ENCODE measurements at places on chromosomes 6 and 20.

DNA sequence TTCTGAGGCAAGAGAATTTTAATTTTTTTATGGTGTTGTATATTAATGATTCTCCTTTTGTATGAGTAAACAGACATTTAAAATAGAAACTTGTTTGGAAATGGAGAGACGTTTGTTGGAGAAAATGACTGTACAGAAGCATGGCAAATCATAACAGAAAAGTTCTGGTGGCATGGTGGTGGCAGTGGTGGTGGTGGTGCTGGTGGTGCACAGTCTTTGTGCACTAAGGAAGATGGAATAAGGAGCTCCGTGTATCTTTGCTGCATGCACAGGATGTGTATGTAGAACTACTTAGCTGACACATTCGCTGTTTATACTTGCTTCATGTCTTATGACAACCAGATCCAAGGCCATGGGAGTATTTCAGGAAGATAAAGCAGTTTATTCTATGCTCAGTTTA, 294.9 kb downstream of the UTRN start:
- DNase-seq = no peak

DNA sequence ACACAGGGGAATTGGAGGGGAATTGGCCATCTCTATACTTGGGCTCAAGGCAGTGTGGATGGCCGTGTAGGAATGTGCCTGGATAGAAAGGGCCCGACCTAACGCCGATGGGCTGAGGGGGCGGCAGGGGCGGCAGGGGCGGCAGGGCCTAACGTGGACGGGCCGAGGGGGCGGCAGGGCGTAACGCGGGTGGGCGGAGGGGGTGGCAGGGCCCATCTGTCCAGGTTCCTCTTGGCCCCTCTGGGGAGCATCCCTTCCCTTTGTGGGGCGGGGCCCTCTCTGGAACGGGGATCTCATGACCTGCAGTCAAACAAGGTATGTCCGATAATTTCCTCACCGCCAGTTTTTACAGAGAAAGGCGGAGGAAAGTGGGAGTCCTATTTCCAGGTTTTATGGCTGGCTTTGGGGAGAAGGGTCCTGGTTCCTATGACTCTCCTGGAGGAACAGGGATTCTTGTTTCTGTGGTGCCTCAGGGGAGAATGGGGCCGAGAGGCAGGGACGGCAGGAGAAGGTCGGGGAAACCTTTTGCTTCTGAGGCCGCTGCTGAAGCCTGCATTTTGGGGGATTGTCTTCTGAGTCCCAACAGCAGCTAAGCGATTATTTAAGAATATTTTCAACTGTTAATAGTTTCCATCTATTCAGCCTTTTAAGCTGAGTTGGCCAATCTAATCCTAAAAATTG, 100.8 kb upstream of the FRMD1 start:
- no peak for DNase-seq

GRCh38 chr6:18820725-18821124, 433.6 kb downstream of the RNF144B start:
- DNase-seq = no peak

DNA sequence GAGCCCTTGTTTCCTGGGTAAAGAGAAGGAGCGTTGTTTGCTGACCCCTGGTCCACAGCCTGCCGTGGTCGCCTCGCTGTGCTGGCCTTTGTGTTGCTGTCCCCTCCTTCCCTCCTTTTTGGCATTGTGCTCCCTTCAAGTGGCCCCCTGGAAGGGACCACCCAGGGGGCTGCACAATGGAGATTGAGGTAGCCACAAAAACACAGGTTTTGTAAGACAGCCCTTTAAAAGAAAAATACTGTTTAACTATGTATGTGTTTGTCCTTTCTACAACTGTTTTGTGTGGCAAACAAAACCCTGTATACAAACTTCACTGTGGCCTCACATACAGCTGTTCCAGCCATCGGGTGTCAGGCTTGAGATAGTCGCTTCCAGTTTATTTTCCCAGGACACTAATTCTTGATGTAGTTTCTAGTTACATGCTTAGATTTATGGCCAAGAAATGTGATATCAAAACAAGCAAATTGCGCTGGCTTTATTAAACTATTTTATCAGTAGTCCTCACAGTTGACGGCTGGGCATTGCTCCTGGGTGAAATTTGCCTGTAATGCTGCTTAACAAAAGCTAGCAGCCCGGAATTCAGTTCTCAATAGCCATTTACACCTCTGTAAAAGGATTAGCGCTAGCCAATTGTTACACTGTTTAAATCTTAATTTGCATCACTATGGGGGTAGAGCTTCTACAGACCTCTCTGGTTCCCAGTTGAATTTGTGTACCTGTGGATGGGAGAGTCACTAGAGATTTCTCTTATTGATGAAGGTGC, 64.1 kb downstream of the KIZ start:
- DNase-seq = no peak

DNA sequence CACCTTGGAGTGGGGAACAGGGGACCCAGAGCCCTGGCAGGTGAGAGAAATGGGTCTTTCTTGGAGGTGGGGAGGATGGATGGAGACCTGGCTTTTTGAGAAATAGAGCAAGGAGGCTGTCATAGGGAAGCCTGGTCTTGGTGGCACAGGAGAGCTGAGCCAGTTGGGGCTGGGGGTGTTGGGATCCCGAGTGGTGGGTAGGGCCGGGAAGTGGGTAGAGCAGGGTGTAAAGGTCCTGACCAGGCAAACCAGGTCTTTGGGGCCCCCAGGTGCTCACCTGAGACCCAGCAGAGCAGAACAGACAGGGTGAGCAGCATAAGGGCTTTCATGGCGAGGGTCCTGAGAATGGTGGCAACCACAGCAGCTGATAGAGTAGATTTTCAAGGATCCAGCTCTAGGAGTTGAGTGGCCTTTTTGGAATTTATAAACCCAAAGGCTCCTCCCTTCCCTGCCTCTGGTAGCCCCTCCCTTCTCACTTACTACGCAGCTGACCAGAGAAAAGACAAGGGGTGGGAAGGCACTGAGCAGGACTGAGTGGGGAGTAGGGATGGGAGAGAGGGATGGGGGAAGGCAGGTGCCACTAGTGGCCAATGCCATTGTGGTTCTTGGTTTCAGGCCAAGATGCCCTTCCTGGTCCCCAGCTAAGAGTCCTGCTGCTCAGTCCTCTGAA, at the start of gene LY6G6C:
Gene LY6G6C, minus strand, starts transcription at position 396 of the 670 bp plus-strand sequence. Its CDS starts 67 bp downstream, at position 329.
- no peak for DNase-seq

DNA sequence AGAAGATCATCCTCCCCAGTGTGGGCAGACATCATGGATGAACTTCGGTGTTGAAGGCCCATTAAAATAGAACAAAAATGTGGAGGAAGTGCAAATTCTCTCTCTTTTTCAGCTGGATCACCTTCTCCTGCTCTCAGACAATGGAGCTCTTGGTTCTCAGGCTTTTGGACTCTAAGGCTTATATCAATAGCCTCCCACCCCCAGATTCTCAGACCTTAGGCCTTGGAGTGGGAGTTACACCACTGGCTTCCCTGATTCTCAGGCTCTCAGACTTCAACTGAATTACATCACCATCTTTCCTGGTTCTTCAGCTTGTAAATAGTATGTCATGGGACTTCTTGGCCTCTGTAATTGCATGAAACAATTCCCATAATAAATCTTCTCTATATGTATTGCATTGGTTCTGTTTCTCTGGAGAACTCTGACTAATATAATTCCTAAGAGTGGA, 36.6 kb downstream of the NSFL1C start:
- no peak for DNase-seq

GRCh38 chr20:63090682-63091571, 84.2 kb upstream of the BHLHE23 start:
- peak; percentile 21 for DNase-seq

DNA sequence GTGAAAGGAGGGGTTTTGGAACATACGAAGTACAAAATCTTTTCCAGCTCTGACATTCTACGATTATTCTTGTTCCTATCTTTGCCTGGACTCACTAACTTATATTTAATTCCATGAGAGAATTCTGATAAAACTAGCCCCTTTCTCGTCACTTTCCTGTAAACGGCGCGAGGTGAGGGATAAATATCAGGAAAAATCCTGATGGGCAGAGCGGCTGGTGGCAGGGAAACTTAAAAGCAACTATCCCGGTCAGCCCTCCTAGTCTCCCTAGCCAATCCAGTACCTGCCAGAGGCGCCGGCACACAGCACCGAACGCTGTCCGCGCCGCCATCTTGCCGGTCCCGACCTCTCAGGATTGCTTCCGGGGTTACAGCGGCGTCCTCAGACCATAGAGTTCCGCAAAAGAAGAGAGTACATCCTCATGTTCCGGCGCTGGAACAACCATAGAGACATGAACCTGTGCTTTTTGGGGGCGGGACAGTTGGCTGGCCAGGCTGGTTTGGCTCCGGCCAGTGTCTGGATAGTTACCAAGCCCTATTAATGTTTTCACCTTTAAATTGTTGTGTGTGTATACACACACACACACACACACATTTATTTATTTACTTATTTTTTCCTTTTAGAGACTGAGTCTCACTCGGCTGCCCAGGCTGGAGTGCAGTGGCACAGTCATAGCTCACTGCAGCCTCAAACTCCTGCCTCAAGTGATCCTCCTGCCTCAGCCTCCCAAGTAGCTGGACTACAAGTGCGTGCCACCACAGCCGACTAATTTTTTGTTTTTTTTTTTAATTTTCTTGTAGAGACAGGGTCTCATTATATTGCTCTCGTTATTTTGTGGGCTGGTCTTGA, at the start of gene MRPS10:
Gene MRPS10, minus strand, starts transcription at position 343 of the 849 bp plus-strand sequence. Its CDS starts 12 bp downstream, at position 331.
- DNase-seq = peak; percentile 92

GRCh38 chr6:35427851-35428321, 24.3 kb upstream of the FANCE start:
- DNase-seq = no peak

DNA sequence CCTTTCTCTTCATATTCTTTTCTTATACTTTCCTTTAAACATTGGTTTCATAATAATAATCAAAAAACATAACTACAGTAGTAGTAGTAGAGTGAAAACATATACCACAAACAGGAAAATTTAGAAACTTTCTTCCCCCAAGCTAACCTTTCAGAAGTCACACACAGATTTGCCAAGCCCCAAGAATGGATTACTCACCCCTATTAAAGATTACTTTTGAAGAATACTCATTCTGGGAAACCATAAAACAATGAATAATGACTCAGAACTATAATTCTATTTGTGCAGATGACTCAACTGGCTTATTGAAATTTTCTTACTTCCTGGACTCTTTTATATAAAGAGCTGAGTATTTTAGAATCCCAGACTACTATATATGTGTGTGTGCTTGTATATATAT, 119.4 kb upstream of the GJE1 start:
- DNase-seq = no peak

GRCh38 chr20:35275741-35276251, 2.1 kb downstream of the MMP24OS start:
- DNase-seq = no peak

DNA sequence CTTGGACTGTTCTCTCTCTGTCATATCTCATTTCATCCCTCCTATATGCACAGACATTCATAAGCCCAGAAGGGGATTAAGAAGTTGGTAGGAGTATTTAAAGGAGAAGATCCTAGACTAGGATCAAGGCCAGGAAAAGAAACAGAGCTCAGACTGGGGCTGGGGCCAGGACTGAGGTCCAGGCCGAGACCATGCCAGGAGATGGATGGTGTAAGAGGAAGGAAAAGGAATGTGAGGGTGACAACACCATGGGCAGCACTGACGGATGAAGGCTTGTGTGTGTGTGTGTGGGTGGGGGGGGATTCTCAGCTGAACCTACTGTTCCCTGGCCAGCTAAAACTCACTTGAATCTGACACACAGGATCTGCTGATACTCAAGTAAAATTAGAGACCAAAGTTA, 182.1 kb downstream of the KIF6 start:
- peak; percentile 74 for DNase-seq

DNA sequence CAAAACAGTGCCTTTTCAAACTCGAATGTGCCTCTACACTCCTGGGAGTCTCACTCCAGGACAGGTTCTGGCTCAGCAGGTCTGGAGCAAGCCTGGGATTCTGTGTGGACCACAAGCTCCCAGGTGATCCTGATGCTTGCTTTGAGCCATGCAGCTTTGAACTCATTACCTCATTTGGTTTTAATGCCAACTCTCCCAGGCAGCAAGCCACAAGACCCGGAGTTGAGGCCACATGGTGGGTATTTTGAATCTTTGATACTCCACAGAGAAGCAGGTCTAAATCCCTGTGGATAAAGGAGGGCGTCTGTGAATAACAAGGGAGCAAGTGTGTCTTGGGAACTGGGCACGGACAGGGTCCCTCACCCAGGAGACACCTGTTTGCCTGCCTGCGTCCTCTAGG, 205.4 kb upstream of the CST7 start:
- no peak for DNase-seq

- DNase-seq = no peak
These were observed 653 bp downstream of the LMBRD1 start for GRCh38 chr6:69796073-69796641.

DNA sequence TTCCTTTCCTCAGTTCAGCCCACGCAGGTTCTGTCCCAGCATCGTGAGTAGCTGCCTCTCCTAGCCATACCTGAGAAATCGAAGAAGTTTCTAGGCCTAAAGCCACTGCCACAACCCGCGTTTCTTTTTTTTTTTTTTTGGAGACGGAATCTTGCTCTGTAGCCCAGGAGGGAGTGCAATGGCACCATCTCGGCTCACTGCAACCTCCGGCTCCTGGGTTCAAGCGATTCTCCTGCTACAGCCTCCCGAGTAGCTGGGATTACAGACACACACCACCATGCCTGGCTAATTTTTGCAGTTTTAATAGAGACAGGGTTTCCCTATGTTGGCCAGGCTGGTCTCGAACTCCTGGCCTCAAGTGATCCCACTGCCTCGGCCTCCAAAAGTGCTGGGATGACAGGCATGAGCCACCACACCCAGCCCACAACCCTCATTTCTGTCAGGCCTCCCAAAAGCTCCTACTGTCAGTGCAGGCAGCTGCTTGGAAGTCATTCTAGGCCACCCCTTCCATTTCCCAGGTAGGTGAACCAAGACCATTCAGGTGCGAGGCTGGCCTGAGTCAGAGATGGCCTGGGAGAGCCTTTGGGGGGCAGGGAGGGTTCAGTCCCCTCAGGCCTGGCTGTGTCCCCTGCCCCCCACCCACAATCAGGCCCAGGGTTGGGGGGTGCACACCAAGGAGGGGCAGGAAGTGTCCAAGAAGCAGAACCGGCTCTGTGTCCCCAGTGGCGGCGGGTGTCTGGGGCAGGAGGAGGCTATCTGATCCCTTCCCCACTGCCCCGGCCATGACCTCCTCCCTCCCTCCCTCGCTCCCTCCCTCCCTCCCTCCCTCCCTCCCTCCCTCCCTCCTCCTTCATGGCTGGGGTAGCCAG, 47.2 kb downstream of the NOL4L start:
- DNase-seq = peak; percentile 2

DNA sequence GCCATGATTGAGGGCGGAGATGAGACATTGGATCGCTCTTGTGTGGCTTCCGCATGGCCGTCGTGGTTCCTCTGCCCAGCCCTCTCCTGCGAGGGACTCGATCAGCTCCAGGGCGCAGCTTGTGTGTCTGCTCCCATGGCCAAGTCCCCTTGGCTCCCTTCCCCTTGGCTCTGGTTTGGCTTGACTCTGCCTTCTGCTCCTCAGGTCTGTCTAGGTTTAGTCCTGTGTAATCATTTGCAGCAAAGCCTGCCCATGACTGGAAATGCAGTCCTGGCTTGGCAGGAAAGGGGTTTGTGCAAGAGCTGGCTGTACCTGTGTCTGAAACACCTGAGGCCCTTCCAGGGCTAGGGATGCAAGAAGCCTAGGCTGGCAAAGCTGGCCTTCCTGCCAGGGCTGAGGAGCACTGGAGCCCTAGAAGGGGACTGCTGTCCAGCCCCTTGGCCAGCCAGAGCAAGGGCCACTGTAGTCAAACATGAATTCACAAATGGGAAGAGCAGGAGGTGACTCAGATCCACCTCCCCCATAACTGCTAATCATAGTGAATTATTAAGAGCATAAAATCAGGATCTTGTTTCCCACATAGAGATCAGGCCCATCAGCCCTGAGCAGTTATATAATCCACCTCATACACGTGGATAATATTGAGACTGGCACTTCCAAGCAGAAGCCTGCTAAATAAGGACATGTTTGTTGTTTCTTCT, 196.8 kb downstream of the FARS2 start:
- peak; percentile 50 for DNase-seq

GRCh38 chr6:36050305-36050704, 22.7 kb downstream of the MAPK14 start:
- DNase-seq = no peak

Data from left ventricle myocardium superior (tissue), 1 donor.